Hematopoietic multipotent progenitor cell treated with erythropoietin and hydrocortisone succinate and interleukin-3 and kit ligand, for 4 days (in vitro differentiated cells): ENCODE measurements at places on chromosomes 5 and 9.

DNA sequence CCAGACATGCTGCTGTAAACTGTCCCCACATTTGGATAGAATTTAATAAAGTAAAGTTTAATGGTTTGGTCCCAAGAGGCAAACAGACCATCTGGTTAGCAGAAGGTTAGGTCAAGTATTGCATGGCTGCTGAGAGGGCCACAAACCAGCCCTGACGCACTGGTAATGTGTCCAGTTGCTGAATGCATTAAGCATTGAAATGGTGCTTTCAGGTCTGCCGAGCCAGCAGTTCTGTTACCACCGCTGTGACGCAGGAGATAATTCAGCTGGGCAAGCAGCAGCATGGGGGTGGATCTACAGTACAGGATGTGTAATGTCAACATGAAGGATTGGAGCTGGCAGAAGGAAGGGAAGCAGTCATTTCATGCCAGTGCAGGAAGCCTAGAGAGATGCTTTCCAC is 16.0 kb downstream of the ZNF462 start:
- peak; percentile 16 for DNase-seq

DNA sequence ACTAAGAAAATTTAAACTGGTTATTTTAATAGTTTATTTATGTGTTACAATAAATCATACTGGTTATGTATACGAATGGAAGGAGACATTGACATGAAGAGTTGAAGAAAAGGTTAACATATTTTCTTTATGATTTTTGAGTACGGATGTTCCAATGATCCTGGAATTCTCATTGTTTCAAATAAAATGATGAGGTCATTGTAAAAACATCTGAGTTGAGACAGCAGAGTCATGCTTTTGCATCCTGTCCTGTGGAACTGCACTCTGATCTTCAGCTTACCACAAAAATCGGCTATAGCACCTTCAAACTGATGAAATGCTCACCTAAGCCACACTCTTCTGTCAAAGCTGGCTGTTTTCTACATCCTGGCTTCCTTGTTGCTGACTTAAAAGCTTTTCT is 67.8 kb downstream of the PTCD2 start:
- DNase-seq = no peak

DNA sequence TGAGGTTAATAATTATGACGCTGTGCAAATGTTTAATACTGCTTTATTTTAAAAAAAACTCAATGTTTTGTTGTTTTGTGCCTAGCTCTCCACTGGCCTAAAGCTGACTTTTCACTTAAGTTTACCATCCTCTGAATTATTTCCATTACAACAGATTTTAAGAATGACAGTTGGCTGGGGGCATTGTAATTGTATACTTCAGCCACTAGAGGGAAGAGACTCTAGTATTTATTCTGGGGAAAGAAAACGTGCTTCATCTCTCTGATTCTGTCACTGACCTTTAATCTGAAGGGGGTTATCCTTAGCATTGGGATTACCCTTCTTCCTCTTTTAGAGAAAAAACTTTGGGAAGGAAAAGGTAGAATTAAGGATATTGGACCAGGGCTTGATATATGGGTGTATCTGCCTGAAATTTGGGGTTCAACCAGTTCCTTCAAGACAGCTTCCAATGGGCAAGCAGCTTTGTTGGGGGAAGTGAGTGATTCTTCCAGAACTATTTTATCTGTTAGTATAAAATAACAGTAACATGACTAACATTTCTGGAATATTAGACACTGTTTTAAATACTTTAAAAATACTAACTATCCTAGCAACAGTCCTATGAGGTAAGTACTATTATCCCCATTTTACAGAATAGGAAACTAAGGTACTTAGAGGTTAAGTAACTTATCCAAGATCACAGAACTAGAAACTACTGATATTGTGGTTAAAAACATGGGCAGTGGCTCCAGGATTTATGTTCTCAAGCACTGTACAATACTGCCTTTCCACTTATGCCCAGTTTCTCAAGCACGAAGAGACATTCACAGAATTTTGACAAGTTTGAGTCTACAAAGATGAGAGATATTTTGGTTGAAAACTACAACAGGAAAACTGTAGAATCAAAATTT is 208.4 kb downstream of the CD180 start:
- DNase-seq = peak; percentile 79

GRCh38 chr5:1780614-1780930 is 19.1 kb downstream of the MRPL36 start:
- DNase-seq = no peak

DNA sequence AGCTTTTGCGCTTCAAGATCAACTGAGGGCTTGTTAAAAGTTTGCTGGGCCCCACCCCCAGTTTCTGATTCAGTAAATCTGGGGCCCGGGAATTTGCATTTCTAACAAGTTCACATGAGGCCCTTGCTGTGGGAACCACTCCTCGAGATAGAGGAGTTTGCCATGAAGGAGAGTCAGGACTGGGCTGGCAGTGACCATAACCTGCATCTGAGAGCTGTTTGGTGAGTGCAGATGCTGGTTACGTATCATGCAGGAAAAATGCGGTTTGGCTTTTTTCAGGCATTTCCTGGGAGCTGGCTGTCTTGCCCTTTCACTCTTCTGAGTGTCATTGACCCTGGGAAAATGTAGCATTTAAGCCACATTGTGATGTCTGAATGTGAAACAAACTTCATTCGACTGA is 9.4 kb upstream of the ANGPTL2 start:
- no peak for DNase-seq

DNA sequence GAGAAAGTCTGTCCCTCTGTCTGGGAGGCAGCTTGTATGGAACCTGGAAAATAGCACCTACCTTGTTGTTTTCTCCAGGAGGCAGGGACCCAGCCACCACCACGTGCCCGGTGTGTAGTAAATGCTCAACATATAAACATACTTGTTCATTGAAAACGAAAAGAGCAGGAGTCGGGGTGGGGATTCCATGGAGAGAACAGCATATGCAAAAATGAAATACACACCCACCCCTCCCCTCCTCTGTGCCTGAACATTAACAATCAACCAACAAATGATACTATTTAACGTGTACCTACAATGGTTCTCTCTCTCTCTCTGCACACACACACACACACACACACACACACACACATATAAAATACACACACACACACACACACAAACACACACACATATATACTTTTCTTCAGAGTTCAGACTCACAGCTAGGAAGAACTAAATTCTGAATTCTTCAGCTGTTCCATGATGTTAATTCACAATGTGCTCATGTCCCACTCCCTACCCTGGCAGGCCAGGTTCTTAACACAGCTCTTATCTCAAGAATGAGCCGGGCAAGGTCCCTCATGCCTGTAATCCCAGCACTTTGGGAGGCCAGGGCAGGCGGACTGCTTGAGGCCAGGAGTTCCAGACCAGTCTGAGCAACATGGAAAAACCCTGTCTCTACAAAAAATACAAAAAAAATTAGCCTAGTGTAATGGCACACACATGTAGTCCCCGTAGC is 16.3 kb upstream of the DENND1A start:
- DNase-seq = no peak

GRCh38 chr5:138011991-138012390 is 20.9 kb downstream of the FAM13B start:
- no peak for DNase-seq

GRCh38 chr9:36074870-36075532 is 38.3 kb downstream of the RECK start:
- peak; percentile 45 for DNase-seq

GRCh38 chr9:129068990-129069861 is 11.7 kb upstream of the DOLPP1 start:
- DNase-seq = peak; percentile 100

DNA sequence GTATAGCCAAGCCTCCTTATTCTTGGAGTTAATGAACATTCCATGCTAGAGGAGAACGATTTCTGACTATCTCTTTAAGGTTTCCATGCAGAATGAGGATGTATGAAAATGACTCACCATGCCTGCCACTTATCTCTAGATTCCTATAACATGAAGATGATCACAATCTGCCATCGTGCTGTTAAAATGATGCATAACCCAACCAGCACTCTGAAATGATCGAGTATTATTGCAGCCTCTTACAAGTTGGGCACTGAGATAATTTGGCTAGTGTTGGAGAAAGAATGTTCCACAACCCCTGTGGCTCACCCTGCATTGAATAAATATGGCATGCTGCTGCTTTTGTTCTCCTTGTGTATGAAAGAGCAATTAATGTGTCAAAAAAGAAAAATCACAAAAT is 1143.6 kb upstream of the WWC1 start:
- no peak for DNase-seq

GRCh38 chr9:94150279-94150828 is 66.1 kb downstream of the PTPDC1 start:
- DNase-seq = no peak

DNA sequence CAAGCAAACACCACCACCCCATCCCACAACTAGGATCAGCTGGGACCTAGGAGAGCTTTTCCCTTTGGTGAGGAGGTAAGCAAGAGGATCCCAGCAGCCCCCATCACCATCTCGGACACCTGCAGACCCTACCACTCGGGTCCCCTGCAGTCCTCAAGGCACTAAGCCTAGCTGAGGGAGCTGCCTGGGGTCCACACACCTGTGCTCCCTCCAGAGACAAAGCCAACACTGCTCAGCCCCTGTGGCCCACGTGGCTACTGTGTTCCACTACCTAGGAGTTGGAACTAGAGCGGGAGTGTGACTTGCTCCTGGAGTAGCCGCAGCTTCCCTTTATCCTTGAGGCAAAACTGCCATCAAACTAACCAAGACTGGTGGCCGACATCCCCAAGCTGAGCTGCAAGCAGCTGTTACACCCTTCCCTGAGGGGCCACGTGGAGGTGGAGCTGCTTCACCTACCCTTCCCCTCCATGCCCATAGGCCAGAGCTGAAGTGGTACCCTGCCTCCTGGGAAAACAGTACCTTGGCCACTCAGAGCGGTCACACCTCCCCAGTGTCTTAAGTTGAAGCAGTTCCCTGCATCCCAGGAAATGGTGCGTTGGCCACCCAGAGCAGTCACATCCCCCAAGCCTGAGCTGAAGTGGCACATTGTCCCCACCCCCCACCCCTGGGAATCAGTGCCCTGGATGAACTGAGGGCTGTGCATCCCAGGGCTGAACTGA is 205.5 kb downstream of the CACNA1B start:
- no peak for DNase-seq

DNA sequence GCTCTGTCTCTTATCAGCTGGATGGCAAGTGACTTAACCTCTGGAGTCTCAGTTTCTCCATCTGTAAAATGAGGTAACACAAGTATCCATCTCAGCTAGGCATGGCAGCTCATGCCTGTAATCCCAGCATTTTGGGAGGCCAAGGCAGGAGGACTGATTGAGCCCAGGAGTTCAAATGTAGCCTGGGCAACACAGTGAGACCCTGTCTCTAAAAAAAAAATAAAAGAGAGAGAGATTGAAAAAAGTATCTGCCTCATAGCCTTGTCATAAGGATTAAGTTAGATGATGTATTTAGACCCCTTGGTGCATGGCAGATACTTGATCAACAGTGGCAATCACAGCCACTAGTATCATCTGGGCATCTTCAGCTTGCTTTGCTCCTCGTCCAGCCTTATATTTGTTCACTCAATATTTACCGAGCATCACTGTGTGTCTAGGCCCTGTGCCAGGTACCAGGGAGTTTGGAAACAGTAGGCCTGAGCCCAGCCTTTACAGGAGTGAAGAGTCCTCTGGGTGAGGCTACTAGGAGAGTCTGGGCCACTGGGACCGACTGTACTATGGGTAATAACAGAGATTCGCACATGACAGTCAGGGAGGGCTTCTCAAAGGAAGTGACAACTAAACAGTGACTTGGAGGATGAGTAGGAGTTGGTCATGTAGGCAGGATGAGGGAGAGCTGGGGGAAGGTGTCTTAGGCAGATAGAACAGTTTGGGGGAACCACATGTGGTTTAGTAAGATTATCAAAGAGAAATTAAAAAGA is 34.2 kb downstream of the CORO2A start:
- peak; percentile 65 for DNase-seq

GRCh38 chr5:61002611-61003355 is 57.8 kb downstream of the NDUFAF2 start:
- DNase-seq = no peak

DNA sequence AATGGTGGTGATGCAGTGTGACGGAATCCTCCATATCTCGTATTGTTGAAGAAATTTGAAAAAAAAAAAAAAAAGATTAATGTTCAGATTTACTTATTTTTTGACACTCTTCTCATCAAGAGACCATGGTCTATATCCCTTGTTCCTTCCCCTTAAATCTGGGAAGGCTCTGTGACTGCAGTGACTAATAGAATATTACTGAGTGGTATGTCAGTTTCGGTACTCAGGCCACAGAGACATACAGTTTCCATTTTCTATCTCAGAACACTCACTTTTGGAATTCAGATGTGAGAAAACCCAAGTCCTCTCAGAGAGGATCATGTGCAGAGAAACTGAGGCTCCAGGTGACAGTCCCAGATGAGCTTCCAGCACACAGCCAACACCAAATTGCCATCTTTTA is 1193.5 kb downstream of the DTWD2 start:
- DNase-seq = no peak
